ENCODE measurements at places on chromosomes 13 and 19. TPM values are rescaled to one million over a fixed set of nuclear protein-coding genes. Genes with fewer than 3 reads are reported as not detected.

Gene MBD3L3
- total RNA-seq, result not detected

Gene TLE2
- 0.32 TPM for total RNA-seq

Gene HCST
- 0.64 TPM for total RNA-seq

Gene SLC10A2
- not detected for total RNA-seq

Gene TMEM86B
- 1.7 TPM for total RNA-seq

Gene ZNF776
- 11.9 TPM for total RNA-seq

Gene PROZ
- total RNA-seq, result not detected

Gene C19orf85
- total RNA-seq, result not detected

Gene FBN3
- not detected for total RNA-seq

Gene IRGC
- total RNA-seq, result not detected

Gene KLK3
- total RNA-seq, result not detected

Gene CDK8
- total RNA-seq, result 13.9 TPM

Gene FBXL12
- 26.7 TPM for total RNA-seq

Gene ATP1A3
- total RNA-seq, result not detected

Gene LGI4
- total RNA-seq, result not detected

Gene SHANK1
- 7.4 TPM for total RNA-seq

Gene PLIN4
- total RNA-seq, result 0.32 TPM

Gene DCLK1
- total RNA-seq, result 0.86 TPM

Gene TRIM13
- total RNA-seq, result 24.5 TPM

Gene CCL25
- not detected for total RNA-seq

Gene METTL21C
- not detected for total RNA-seq

Gene ZNF723
- not detected for total RNA-seq

Gene SF3A2
- total RNA-seq, result 24.6 TPM

Gene ACP7
- total RNA-seq, result not detected

Gene FFAR1
- not detected for total RNA-seq

Gene CYP2F1
- not detected for total RNA-seq

Gene HS6ST3
- total RNA-seq, result not detected

Gene UBE2L5
- total RNA-seq, result not detected

Gene N4BP2L1
- total RNA-seq, result 1.3 TPM

Gene PRTN3
- total RNA-seq, result not detected

Gene ICAM5
- 5.5 TPM for total RNA-seq

Gene LPAR2
- 0.97 TPM for total RNA-seq

Gene MAN2B1
- total RNA-seq, result 25.8 TPM

Gene TMPRSS9
- total RNA-seq, result not detected

Gene CRLF1
- not detected for total RNA-seq

Gene IL4I1
- total RNA-seq, result 0.64 TPM

Gene DNAAF3
- total RNA-seq, result under 0.01 TPM

Gene ZNF829
- 3.5 TPM for total RNA-seq

Gene KANK3
- 0.64 TPM for total RNA-seq

Gene ZNF443
- total RNA-seq, result 3.5 TPM

Gene CPB2
- not detected for total RNA-seq

Gene MADCAM1
- under 0.01 TPM for total RNA-seq

Gene COL4A1
- 1,391 TPM for total RNA-seq

Gene YJEFN3
- 0.43 TPM for total RNA-seq

Gene S1PR4
- not detected for total RNA-seq

Gene SPTBN4
- total RNA-seq, result 1.3 TPM

Gene PLVAP
- total RNA-seq, result not detected

Gene ALG11
- 20.0 TPM for total RNA-seq

Gene ZNF808
- total RNA-seq, result 23.3 TPM

Gene SYT3
- under 0.01 TPM for total RNA-seq

Gene MPND
- total RNA-seq, result 4.3 TPM
